ENCODE measurements at places on chromosomes 3 and 15.

DNA sequence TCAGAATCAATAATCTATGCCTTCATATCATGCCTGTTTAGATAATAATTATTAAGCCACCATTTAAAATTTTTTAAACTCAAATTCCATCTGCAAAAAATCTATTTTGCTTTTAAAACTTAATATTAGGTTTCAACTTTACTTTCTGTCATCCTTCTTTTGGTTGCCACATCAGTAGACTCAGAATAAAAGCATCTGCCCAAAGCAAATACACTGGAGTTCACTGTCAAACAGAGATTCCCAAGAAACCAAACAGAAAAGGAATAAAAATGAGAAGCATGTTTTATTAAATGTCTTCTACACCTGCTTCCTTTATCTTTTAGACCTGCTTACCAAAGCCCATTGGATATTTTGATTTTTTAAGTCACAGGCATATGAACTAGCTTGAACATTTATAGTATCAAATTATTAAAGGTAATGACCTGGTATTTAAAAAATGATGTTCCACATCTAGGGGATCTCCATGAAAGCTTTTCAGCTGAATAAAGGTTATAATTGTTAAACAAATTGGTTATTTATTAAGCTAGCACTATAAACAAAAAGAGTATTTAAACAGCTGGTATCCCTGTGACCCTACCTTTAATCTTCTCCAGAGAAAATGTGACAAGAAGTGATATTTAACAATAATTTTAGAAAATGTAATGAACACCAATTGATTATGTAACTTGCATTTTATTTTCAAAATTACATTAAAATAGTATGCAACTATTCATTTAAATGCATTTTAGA, 62.5 kb downstream of the ALCAM start:
- DNase-seq, result no peak

GRCh38 chr3:86654806-86655460, 336.0 kb downstream of the VGLL3 start:
- DNase-seq, result no peak

DNA sequence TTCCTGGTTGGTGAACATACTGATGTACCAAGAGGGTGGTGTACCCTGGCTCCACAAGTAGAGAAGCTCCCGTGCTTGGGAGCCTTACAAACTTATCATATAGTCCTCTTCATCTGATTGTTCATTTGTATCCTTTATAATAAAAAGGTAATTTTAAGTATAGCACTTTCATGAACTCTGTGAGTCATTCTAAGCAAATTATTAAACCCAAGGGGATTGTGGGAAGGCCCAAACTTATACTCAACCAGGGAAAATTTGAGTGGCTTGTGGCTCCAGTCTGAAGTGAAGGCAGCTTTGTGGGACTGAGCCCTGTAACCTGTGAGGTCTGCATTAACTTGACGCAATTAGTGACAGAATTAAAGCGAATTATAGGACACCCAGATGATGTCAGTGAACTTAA, 29.0 kb downstream of the TTBK2 start:
- no peak for DNase-seq

DNA sequence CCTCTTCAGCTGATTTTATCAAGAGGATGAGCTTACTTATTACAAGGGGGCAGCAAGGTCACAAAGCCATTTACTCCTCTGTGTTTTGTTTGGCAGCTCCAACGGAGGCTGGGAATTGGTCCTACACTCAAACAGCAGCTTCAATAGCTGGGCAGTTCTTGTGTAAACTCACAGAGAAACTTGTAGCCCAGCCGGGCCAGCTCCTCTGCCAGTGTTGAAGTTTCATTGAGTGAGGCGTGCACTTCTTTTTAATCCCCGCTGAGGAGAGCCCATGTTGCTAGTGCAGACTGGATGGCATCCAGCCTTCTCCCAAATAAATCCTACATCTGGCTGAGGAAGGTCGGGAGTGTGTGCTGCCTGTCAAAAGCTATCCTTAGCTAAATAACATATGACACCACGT, 59.5 kb downstream of the BFSP2 start:
- no peak for DNase-seq

- no peak for DNase-seq
These were observed 10.6 kb downstream of the LAMP3 start for GRCh38 chr3:183151821-183152351.

GRCh38 chr3:47791193-47791855, 9.6 kb upstream of the SMARCC1 start:
- DNase-seq, result peak; percentile 55

All from SK-MEL-5 (cell line).